CD8-positive, alpha-beta memory T cell (primary cell): ENCODE measurements at places on chromosomes 6 and 20. TPM values are rescaled to one million over a fixed set of nuclear protein-coding genes. Genes with fewer than 3 reads are reported as not detected.

The DYNLT2 gene
- 0.67 TPM for polyA plus RNA-seq

The RAET1G gene
- not detected for polyA plus RNA-seq

The FLRT3 gene
- polyA plus RNA-seq, result not detected

The SEMG1 gene
- polyA plus RNA-seq, result not detected

GRCh38 chr6:68238097-68238601 is 396.9 kb upstream of the ADGRB3 start:
- no peaks in the 10 kb centered on the region for H3K36me3 ChIP-seq
- DNase-seq, result no peak
- H3K4me1 ChIP-seq, result no peaks in the 10 kb centered on the region
- no peak overlapping the region for H3K27ac ChIP-seq
- H3K4me3 ChIP-seq, result no peak overlapping the region

- no peak overlapping the region for H3K27ac ChIP-seq
- H3K4me3 ChIP-seq, result no peak overlapping the region
- H3K4me1 ChIP-seq, result no peaks in the 10 kb centered on the region
- no peak for DNase-seq
Observed at GRCh38 chr6:20575125-20575524, 40.9 kb downstream of the CDKAL1 start.

DNA sequence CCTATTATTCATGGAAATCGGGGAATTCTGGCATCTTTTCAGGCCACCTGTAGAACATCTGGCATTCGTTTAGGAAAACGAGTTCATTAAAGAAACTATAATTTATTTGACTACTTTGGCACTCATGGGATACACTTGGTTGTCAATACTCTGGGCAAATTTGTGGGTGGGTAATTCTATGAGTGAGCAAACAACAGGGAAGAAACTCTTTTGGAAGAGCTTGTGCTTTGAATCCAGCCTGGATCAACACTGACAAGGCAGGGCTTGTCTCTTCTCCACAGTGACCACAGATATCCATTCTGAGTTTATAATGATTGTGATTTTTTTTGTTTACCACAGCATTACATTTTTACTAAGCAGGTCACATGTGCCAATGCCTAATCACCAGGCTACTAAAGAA is 394.7 kb downstream of the THBS2 start:
- no peaks in the 10 kb centered on the region for H3K36me3 ChIP-seq
- no peak for DNase-seq
- H3K4me3 ChIP-seq, result no peak overlapping the region
- no peak overlapping the region for H3K27ac ChIP-seq
- H3K27me3 ChIP-seq, result no peaks in the 10 kb centered on the region

GRCh38 chr20:35489717-35490116 is 34.3 kb downstream of the CEP250 start:
- H3K4me3 ChIP-seq, result peak overlapping the region; percentile 99
- peaks cover 48% of the 10 kb centered on the region for H3K4me1 ChIP-seq
- H3K27ac ChIP-seq, result no peak overlapping the region
- no peaks in the 10 kb centered on the region for H3K27me3 ChIP-seq
- no peak for DNase-seq

DNA sequence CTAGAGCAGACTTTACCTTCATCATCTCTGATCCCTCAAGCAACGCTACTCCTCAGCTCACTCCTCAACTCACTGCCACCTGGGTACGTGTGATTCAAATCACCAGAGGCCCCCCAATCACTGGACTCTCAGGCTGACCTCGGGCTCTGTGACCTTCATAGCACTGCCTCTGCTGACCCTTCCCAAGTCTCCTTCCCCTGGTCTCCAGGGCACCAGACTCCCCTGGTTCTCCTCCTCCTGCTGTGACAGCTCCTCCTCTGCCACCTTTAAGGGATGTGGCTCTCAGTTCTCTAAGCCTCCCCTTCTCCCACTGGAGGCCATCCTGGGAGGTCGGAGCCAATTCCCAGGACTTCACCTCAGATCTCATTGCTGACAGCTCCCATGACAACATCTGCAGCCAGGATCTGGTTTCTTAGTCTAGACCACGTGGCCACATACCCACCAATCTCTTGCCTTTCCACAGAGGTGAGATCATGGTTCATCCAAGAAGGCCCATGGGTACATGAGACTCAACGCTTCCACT is 90.4 kb downstream of the NFATC2 start:
- H3K4me1 ChIP-seq, result peaks cover 3% of the 10 kb centered on the region
- H3K4me3 ChIP-seq, result no peak overlapping the region
- no peak for DNase-seq

DNA sequence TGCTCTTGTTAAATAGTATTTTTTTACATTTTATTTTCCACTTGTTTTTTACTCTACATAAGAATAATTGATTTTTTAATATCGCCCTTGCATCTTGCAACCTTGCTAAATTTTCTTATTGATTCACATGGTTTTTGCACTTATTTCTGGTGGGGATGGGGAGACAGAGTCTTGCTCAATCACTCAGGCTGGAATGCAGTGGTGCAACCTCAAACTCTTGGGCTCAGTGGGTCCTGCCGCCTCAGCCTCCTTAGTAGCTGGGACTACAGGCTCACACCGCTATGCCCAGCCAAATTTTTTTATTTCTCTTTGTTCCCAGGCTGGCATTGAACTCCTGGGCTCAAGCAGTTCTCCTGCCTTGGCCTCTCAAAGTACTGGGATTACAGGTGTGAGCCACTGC is 30.3 kb downstream of the LIN28B start:
- no peak overlapping the region for H3K4me3 ChIP-seq
- H3K27ac ChIP-seq, result no peak overlapping the region
- H3K27me3 ChIP-seq, result no peaks in the 10 kb centered on the region

DNA sequence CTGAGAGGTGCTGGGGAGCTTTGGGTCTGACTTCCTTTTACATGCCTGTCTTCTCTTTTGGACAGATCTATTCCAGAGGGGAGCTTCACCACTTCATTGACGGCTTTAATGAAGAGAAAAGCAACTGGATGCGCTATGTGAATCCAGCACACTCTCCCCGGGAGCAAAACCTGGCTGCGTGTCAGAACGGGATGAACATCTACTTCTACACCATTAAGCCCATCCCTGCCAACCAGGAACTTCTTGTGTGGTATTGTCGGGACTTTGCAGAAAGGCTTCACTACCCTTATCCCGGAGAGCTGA is 13.1 kb downstream of the PRDM1 start:
- peaks cover 7% of the 10 kb centered on the region for H3K36me3 ChIP-seq
- H3K4me1 ChIP-seq, result peaks cover 64% of the 10 kb centered on the region
- H3K4me3 ChIP-seq, result peak overlapping the region; percentile 75
- DNase-seq, result no peak
